Hepatocyte (in vitro differentiated cells): ENCODE measurements at places on chromosomes 2 and 18.

DNA sequence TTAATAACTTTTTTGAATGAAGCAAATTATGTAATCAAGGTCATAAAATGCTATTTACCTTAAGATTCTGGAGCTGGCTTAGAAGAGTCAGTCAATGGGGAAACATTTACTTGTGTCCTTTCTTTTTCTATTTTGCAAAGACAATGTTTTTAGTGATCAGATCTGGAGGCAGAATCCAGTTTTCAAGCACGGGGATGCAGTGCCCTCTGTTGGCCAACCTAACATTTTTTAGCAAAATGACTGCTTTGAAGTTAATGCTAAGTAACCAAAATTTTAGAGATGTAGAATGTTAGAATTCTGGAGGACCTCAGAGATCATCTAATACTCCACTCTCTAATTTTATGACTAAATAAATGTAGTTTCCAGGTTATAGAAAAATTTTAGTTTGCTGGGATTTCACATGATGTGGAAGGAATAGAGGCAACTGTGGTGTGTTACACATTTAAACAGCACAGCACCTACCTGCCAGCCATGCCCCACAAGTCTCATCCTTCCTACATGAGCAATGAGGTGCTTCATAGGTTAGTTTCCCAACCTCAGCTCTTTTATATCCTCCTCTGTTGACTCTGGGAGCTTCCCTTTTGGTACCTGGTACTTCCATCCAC lies 23.6 kb upstream of the SLC9A4 start:
- peak; percentile 62 for DNase-seq

DNA sequence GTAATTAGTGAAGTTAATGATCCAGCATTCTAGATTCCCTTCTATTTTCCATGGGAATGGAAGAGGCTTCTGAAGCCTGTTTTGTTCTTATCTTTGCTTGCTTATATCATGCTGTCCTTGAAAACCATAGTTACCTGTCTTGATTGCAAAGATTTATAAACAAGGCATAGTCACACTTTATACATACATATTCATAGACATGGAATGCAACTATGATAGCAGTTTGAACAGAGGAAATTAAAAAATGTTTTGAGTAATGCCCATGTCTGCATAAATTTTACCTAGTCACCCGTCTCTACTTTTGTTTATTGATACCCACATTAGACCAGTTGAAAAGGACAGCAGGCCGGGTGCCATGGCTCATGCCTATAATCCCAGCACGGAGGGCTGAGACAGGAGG lies 289.0 kb downstream of the PTPRM start:
- DNase-seq, result no peak

DNA sequence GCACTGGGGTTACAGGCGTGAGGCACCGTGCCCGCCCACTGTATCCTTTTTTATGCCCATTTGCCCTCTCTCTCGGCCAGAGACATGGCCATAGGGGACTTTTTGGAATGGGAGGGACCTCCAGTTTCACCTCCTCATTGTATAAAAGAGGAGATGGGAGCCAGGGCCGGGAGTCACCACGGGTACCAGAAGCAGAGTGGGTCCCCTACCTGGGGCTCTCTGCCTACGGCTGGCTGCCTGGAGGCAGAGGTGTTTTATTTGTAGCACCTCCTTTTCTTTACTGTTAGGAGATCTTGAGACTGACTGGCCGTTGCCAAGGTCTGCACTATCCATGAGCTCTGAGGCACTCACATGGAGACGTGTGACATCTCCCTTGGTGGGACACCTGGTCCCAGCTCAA lies 162.8 kb downstream of the LDLRAD4 start:
- DNase-seq, result no peak

DNA sequence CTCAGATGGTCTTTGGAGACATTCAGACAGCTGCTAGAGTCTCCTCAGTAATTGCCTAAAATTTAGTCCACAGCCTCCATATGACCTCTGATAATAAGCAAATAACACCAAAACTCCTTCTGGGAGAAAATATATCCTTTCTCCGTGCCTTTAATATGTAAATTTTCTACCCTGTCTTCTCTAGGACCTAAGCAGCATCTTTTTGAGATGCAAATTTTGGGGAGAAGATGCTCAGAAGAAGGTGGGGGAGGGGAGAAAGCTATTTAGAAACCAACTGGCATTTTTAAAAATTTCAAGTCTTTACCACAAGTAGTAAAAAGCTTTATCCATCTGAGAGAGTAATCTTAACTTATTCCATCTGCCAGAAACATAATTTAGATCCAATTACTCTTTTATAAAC lies 120.4 kb upstream of the MSH6 start:
- DNase-seq, result no peak

DNA sequence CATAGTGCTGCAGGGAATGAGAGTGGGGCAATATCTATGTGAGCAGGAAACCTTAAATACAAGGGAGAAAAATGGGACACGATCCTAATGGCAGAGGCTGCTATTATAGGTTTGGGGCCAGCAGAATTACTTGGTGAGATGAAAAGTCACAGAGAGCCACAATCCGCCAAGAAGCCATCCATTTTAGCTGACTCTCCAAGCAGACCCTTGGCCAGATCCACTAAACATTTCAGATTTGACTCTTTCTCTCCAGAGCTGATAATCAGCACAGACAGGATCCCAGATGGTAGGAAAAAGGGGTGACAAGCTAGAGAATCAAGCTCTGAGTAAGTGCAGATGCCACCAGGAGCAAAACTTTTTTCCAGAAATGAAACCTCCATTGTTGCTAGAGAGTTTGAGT lies 61.5 kb downstream of the MAPK4 start:
- DNase-seq, result no peak

DNA sequence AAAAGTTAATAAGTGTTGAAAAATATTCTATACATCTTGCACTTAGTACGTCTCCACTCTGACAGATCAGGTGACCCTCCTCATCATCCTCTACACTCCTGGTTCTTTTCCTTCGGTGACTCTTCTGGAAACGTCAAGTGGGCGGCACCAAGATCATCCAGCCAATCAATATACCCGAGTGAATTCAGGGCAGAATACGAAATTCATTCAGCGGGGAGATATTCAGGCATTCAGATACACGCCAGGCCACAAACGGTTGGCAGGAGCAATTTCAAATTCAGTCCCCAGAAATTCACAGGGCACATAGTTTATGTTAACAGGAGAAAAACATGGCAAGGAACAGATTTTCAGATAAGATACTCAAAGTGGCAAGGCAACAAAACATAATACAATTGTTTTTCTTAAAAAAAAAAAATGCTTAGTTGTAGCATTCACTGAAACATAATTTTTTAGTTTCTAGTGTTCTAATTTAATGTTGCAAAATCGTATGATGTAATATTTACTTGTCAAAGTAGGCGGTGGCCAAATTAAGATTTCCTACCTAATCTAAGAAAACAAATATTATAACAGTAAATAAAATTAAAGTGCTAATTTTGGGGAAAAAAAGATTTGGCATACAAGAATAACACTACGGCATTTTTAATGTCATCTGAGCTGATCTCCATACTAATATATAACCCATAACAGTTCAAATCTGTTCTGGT lies 4.2 kb downstream of the CLK1 start:
- no peak for DNase-seq

- DNase-seq, result no peak
These were observed 8.9 kb upstream of the TNS1 start for GRCh38 chr2:218011653-218012040.

GRCh38 chr2:20222014-20222768 lies 2.7 kb downstream of the SDC1 start:
- no peak for DNase-seq

- no peak for DNase-seq
These were observed 341.6 kb upstream of the NT5C1B start for GRCh38 chr2:18930971-18931370.

DNA sequence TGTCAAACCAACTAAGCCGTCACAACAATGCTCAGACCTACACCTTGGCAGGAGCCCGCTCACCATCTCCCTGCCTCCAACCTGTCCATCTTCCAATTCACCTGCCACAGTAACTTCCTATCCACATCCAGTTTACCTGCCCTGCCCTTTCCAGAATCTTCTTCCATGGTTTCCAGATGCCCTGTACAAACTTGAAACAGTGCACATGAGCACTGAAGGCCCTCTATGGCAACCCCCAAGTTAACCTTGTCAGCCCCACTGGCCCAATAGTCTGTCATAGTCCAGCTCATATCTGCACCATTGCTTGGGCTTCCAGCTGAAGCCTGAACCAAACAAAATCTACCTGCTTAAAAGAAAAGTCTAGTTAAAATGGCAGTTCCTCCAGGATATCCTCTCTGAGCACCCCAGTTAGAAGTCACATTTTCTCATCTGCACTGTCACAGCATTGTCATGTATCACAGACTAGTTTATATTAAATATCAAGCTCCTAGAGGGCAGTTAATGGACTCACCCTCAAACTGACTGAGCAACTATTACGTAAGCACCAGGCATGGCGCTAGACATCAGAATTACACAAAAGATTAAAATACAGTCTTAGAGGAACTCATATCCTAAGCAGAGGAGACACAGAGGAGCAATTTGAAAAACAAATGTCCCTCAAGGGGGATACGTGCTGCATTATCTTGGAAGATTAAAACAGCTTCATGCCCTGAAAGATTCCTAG lies 11.6 kb downstream of the NFE2L2 start:
- no peak for DNase-seq

GRCh38 chr2:173388795-173389194 lies 34.1 kb downstream of the CDCA7 start:
- DNase-seq, result no peak

GRCh38 chr2:210003359-210003758 lies 921 bp downstream of the RPE start:
- DNase-seq, result no peak

DNA sequence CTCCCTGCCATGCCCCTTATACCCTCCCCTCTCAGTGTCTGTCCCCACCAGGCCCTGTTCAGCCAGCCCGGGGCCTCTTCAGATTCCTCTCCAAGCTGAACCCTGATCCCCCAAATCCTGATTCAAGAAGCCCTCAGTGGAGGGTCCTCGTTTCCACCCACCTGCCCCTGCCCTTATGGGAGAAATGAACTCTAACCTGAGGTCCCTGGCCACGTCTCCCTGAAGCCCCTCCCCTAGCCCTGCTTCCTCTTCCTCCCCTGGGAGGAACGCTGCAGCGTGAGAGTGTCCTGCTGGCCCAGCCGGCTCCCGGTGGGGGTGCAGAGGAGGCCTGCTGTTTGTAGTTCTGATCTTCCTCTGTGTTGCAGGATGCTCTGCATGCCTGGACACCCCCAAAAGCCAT lies 56.7 kb upstream of the GLI2 start:
- no peak for DNase-seq

DNA sequence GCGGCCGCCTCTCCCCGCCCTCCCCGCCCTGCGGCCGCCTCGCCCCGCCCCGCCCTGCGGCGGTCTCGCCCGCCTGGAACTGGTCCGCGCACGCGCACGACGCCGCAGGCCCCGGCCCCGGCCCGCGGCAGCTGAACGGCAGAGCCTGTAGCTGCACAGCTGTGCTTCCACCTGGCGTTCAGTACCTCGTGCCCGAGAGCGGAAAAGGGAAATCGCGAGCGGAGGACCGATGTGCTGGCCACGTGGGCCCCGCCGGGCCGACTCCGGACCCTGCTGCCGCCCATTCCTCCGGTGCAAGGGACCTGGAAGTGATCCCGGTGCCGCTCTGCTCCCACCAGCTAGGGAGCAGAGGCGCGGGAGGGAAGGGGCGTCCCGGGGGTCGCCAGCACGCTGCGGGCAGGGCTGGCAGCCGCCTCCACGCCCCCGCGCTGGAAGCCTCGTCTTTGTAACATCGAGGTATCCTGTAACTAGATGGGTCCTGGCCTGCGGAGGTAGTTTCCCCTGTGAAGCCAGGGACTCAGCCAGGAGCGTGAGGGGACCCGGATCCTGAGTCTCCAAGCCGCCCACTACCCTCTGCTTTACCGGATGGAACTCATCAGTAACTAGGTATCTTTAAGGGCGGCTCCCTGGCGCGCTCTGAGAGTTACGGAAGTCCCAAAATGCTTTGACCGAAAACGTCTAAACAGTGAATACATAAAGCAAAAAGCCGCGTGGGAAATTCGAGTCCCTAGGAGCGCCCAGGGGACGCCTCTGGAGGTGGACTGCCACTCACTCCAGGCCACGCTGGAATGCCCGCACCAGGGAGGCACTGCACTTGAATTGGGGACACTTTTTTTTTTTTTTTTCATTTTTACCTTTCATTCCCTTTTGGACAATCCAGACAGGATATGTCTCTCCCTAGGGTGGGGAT lies 704 bp upstream of the ODC1 start:
- no peak for DNase-seq

DNA sequence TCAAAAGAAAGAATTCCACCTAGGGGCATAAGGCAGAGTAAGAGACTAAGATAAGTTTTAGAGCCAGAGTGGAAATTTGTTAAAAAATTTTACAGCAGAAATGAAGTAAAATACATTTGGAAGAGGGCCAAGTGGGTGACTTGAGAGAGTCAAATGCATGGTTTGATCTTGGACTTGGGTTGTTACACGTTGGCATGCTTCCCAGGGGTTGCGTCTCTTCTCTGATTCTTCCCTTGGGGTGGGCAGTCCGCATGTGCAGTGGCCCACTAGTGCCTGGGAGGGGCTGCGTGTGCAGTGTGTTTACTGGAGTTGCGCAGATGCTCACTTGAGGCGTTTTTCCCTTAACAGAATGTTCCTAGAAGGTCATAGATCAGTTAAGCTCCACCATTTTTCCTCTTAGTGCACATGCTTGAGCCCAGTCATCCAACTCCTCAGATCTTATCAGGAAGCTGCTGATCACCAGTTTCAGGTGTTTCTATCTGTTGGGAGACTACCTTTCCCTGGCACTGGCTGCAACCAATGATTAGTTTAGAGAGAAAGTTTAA lies 13.1 kb downstream of the SEH1L start:
- peak; percentile 35 for DNase-seq

GRCh38 chr18:31232775-31233424 lies 70.2 kb upstream of the DSC1 start:
- no peak for DNase-seq

DNA sequence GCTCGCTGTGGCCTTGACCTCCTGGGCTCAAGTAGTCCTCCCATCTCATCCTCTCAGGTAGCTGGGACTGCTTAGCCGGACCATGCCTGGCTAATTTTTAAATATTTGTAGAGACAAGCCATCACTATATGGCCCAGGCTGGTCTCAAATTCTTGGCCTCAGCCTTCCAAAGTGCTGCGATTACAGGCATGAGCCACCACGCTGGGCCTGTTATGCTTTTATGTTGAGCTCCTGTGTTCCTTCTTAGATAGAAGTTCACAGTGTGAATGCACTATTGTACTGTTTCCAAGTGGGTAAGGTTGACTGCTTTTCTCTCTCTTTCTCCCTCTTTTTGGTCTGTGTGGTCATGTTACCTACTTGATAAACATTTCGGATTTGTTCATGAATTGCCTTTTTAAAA lies 61.9 kb downstream of the SMCHD1 start:
- no peak for DNase-seq

DNA sequence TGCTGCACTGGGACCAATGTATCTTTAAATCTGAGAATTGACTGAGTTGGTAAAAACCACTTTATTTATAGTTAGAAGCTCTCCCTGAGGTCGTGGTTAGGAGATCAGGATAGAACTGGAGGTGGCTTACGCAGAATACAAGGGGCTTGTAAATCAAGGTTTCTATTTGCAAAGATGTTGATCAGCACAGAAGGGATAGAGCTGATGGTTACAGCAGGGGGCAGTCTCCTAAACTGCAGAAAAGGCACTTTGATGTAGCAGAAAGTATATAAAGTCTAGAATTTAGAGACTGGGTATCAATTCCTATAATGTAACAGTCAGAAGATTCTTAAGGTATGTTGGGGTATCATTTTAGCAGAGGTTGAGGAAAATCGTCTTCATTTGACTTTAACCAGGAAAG lies 25.2 kb upstream of the ACVR1 start:
- DNase-seq, result no peak
